ACHN (cell line): ENCODE measurements at places on chromosomes 11 and 22.

DNA sequence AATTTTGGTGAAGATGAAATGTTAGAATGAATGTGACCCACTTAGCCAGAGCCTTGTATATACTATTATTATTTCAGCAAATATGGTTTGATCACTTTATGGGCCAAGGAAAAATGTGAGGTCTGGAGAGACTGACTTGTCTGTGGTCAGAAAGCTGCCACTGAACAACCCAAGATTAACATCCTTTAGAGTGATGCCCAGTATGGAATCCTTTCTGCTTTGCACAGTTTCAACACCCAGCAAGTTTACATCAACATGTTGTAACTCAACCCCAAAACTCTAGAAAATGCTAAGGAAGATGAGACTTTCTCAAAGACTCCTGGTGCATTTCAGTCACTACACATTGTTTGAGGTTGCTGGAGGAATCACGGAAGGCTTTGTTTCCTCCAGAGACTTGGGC lies 107.7 kb downstream of the SNX19 start:
- DNase-seq: no peak

DNA sequence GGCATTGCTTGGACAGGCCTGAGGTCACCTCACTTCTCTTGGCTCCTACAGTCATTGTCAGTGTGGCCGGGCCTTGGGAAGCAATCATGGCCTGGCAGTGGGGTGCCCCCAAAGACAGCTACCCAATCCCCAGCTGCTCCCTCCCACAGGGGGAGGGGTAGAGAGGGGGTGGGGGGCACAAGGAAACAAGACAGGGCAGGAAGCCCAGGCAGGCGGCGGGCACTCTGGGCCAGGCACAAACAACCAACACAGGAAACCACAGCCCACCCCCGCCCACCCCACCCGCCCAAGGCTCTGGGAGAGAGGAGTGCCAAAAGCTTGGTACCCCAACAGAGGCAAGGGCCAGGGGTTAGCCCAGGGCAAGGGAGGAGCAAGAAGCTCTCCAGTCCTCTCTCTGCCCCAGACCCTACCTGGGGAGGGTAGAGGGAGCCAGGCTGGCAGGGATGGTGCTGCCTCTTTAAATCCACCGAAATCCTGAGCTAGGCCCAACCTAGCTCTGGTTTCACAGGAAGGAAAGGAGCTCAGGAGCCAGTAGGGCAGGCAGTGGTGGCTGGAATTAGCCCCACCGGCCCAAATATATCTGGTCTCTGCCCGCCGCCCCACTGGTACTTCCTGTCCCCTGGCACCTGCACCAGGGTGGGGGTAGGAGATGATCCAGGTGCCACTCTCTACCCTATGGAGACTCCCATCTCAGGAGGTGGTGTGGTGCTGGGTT lies 12.2 kb downstream of the BCL9L start:
- DNase-seq: no peak

DNA sequence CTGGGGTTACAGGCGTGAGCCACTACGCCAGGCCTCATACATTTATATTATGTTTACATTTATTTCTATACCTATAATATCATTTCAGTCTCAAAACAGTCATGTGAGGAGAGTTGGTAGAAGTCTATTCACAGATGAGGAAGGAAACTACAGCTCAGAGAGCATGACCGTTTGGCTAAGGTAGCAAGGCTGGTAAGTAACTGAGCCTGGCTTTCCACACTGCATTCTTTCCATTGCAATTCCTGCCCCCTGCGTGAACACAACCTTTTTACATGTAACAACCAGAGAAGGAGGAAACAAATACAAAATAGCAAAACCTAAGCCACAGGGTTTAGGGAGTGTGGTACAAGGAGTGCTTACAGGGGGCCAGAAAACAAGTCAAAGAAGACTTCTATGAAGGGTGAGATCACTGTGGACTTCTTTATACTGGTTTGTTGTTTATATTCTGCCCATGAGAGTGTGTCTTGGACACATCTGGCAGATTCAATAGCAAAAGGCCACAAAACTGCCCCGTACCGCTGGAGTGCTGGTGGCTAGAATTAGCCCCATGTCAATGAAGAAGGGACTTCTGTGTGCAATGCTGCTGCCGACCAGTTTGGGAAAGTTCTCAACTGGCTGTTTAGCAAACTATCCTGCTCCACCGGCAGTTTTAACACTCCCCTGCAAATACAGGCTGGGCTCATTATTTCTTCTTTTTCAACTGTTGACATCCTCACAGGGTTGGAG lies 19.0 kb downstream of the MICAL3 start:
- DNase-seq: no peak

DNA sequence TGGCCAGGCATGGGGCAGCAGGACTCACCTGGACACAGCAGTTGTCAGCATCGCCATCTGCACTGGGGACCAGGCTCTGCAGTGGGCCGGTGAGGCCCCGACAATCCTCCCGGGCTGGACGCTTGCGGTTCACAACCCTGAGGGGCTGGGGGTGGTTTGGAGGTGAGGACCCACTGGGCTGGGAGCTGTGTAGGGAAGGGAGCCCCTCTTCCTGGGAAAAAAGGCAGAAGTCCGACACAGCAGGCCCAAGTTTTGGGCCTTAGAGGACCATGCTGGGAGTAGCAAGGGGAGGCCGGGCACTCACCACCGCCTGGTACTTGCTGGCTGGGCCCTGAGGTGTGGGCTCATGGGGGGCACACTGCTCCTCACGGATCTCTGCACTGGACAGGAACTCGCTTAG lies 39.8 kb upstream of the KCNJ11 start:
- DNase-seq: no peak

- DNase-seq: no peak
These were observed 265.7 kb upstream of the CTSC start for GRCh38 chr11:88603091-88603867.

GRCh38 chr11:5369789-5370188 lies 13.8 kb upstream of the OR51M1 start:
- DNase-seq: peak; percentile 35

- no peak for DNase-seq
These were observed 255.9 kb downstream of the FAT3 start for GRCh38 chr11:92480499-92480898.

DNA sequence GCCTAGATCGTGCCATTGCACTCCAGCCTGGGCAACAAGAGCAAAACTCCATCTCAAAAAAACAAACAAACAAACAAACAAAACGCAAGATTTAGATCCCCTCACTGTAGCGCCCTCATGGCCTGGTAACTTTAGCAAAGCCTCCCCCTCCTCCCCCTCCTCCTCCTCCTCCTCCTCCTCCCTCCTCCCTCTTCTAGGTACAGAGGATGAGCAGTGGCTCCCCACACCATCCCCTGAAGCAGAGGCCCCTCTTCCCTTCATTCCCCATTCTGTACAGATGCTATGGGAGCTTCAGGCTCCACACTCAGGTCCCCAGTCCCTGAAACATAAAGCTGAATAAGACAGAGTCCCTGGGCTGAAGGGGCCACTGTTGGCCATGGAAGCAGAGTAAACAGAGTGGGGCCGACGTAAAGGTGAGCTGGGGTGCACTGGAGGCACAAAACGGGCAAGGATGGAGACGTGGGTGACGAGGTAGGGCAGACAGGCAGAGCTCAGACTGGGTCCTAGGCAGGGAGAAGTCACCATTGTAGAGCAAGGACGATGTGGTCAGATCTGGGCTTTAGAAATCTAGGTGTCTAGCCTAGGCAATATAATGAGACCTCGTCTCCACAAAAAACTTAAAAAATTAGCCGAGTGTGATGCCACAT lies 19.4 kb upstream of the NFAM1 start:
- no peak for DNase-seq

DNA sequence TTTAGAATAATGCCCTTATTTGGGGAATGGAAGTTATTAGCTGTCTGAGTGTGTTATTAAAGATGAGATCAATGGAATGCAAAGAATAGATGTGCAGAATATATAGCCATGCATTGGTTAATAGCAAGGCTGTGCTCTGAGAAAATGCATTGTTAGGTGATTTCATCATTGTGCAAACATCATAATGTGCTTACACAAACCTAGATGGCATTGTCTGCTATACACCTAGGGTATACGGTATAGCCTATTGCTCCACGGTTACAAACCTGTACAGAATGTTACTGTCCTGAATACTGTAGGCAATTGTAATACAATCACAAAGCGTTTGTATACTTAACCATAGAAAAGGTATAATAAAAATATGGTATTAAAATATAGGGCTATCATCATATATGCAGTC lies 25.5 kb downstream of the SLC5A12 start:
- DNase-seq: no peak

DNA sequence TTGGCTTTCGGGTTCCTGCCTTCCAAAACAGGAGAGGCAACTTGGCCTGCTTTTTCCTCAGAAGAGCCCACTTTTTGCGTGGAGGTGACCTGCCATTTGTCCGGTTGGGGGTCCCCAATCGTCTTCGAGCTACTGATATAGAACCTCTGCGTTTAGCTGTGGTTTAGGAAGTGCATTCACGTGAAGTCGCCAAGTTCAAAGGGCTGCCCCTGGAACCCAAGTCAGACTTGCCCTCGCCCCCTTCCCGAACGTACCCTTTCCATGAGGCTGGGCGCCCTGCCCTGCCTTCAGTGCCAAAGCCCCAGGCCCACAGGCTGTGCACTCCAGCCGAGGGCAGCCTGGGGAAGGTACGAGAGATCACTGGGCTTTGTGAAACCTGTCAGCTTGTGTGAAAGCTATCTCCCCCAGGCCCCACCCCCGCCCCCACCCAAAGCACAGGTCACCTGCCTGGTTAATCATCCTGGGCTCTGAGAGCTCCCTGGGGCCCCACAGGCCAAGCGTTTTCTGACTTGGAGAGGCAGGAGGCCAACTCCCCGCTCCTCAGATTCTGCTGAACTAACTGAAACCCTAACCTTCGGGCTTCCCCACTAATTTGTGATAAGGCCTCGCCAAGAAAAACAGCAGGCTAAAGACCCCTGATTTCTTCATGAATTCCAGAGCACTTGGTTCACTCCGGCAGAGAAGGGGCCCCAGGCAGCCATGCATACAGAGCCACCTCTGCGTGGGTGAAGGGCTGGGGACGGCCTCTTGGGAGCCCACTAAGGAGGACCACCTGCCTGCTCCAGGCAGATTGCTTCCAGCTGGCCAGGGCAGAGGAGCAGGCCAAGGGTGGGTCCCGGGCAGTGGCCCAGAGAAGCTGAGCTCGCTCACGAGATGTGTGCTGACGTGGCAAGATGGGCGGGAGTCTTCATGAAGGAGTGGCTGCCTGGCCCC lies 25.8 kb upstream of the KCNQ1OT1 start:
- DNase-seq: no peak

GRCh38 chr11:43941257-43941994 lies 1.0 kb upstream of the C11orf96 start:
- no peak for DNase-seq

DNA sequence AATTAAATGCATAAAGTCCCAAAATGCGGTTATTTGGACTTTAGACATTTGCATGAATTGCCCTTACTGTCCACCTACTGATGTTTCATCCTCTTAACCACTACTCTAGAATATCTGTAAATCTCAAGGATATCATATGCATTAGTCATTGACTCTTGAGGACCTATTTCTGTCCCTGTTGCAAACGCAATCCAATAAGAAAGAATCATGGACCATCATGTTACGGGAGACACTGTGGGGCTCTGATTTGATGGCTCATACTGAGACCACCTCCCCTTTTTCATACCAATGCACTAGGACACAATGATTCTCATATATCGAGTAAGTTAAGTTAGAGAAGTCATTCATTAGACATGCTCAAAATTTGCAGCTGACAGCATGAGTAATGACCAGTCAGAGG lies 14.4 kb downstream of the POU2AF2 start:
- no peak for DNase-seq

GRCh38 chr11:63032457-63032856 lies 16.8 kb upstream of the SLC22A8 start:
- DNase-seq: no peak

GRCh38 chr11:81959341-81959740 lies 774.3 kb downstream of the FAM181B start:
- no peak for DNase-seq

DNA sequence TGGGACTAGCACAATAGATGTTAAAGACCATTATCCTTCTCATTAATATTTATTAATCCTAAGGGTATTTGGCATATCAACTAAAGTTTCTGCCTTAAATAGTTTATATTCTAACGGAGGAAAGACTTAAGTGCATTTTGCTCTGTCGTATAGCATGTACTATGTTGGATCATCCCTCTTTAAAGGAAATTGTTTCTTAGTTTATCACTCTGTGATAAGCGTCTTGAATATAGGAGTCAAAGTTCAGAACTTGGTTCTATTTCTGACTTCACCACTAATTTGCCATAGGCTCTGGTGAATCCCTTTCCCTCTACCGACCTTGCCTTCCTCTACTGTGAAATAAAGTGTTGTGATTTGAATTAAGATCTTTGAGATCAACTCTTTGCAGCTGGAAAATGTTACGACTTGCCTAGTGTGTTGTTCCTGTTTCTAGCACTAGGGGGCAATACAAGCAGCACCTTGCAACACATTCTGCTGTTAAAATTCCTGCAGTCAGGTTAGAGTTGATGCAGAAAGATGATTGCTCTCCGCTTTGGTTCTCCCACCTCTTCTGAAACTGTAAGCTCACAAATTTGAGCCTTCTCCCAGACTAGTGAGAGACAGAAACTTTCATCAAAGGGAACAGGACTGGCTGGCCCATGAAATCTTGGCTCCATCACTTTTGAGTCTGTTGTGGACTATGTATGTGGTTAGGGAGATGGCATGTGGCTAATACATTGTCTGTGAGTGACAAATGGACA lies 27.8 kb upstream of the ZNRF3 start:
- peak; percentile 58 for DNase-seq

DNA sequence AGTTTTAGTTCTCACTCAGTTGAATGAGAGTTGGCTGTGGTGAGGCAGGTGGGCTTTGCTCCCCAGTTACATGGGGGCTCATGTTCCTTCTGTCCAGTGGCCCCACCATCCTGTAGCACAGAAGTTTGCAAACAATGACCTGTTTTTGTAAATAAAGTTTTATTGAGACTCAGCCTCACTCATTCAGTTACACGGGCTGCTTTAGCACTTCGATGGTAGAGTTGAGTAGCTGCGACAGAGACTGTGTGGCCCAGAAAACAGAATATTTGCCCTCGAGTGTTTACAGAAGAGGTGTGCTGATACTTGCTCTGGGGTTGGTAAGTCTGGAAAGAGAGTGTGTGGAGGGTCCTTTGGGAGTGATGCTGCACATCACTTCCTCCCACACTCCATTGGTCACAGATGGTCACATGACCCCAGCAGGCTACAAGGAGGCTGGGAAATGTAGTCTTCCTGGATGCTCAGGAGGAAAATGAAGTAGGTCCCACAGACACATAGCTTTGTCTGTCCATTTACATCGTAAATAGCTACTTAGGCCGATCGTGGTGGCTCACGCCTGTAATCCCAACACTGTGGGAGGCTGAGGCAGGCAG lies 34.6 kb downstream of the IFT27 start:
- DNase-seq: no peak

DNA sequence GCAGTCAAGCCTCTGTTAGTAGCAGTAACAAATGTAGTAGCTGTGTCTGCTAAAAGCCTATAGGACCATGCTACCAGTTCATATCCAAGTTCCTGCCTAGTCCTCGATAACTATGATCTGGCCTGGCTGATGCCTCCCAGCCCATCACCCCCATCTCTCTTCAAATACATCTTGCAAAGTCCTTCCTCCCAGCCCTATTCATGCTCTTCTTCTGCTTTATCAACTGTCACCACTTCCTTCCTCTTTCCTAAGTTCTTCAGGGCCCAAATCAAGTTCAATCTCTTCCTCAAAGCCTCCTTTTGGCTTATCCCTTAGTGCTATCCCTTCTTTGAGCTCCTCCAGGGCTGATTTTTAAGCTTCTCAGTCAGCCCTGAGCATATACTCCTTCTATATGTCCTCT lies 150.9 kb upstream of the THY1 start:
- DNase-seq: no peak
